ENCODE measurements at places on chromosomes 4 and X.

DNA sequence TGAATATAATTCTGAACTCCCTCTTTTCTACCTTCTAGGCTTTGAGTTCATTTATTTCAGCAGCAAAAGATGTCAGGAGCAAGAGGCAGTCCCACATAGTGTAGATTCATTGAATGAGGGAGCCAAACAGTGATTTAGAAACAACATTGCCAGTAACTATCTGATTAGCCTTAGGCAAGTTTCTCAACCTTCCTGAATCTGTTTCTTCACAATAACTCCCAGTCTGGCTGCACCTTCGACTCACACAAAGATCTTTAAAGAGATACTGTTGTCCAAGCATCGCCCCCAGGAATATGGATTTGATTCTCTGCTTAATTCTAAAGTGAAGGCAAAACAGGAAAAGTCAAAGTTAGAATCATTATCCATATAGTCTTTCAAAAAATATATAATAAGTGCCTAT is 1026.2 kb downstream of the DMD start:
- no peak for DNase-seq

DNA sequence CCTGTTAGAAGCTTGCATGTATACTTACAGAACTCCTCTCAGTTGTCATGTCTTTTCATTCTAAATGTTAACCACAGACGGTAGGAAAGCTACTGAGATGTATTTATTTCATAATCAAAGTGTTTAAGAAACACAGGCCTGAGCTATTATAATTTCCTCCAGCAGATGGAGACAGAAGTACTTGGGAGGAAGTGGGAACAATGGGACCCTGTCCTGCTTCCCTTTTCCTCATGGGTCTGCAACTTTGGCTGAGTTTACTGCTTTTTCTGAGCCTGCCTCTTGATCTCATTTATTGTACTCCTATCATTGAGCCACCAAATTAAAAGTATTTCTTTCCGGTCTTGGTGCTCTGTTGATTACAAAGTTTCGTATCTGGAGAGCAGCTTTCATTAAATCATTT is 67.7 kb upstream of the SPANXN2 start:
- no peak for DNase-seq

- DNase-seq: no peak
Observed at GRCh38 chr4:67500373-67500772, 44.9 kb downstream of the CENPC start.

DNA sequence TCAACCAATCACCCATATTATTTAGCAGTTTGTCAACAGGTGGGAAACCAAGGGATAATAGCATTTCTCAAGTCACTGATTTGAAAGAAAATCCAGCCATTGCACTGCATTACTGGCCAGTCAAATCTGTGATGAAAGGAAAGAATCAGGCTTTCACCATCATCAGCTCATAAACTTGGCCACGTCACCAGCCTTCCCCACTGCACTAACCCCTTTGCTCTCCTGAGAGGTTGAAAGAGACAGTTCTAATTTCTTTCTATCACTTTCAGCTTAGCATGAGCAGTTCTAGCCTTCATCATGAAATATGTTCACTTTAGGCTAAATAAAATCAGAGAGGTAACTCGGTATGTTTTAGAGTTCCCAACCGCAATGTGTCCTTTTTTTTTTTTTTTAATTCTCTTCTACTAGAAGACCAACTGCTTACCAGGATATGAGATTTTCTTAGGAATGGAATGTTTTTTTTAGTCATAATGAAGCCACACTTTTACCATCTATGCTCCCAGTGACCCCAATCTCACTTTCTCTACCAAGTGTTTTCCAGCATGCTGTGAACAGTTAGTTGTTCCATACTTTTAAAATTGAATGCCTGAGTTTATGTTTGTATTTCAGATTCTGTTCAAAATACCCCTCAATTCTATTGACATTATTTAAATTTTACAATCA is 55.7 kb upstream of the SLC7A11 start:
- DNase-seq: no peak

- no peak for DNase-seq
Observed at GRCh38 chrX:123822965-123823364, 36.9 kb upstream of the XIAP start.

DNA sequence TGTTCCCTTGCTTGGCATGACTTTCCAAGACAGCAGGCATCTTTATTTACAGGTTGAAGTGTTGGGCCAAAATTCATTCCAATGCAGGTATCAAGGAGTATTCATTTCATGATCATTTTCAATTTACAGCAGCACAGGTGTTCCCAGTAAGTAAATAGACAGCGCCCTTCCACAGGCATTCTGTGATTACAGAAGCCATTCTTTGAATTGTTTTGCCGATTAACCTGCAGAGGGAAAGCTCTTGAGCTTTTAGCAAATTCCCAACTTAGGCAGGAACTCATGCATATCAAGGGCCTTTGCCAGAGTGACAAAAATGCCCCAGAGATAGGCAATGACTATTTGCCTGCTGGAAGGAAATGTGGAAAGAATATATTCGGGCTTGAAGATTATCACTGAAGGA is 6.8 kb downstream of the TXK start:
- no peak for DNase-seq

GRCh38 chrX:63993936-63994335 is 208.9 kb upstream of the ARHGEF9 start:
- DNase-seq: no peak

DNA sequence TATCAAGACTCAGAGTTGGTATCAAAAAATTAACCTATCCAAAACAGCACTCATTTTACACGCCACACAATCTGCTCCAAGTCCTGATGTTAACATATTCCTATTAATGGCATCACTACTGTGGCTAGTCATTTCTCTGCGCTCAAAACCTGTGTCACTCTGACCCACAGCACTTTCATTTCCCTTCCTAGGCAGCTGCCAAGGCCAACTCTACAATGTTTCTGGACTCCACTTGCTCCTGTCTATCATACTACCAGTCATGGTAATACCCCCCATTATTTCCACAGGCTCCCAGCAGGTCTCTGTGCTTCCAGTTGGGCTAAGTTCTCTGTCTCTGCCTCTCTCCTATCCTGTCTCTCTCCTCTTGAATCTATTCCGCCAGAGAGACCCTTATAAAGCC is 323.6 kb downstream of the NR3C2 start:
- DNase-seq: no peak

- DNase-seq: no peak
Observed at GRCh38 chr4:2079006-2079405, 19.9 kb downstream of the NAT8L start.
